AG20443 (cell line): ENCODE measurements at places on chromosomes 1 and 21.

GRCh38 chr1:28668956-28669723 is 556 bp downstream of the GMEB1 start:
- DNase-seq, result peak; percentile 97

- peak; percentile 53 for DNase-seq
Measured at GRCh38 chr1:226309398-226310244, 657 bp upstream of the LIN9 start.

- no peak for DNase-seq
Measured at GRCh38 chr1:26283871-26284596, 4.1 kb downstream of the SH3BGRL3 start.

DNA sequence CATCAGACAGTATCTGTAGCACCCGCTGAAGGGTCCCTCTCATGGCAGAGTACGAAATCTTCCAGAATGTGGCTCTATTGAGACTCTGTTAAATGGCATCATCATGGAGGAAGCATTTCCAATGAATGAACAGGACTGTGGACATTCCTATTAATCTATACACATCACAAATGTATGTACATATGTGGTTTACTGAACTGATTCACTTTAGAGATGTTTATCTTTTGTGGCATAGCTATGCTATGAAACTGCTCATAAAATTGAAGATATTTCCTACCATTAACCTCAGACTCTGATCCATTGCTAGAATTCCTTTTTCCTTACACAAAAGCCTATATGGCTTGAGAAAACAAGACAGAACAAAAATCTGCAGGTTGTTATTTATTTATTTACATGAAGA is 259.6 kb upstream of the RRP15 start:
- DNase-seq, result no peak

GRCh38 chr21:17921579-17922530 is 102.7 kb upstream of the C21orf91 start:
- DNase-seq, result peak; percentile 50

- no peak for DNase-seq
Measured at GRCh38 chr1:229264487-229264886, 6.4 kb upstream of the RAB4A start.
